Activated CD4-positive, alpha-beta T cell treated with anti-CD3 and anti-CD28 coated beads for 48 hours (primary cell): ENCODE measurements at places on chromosomes 7 and 10.
A peak's percentile ranks its signal among the peaks of the same experiment; 100 is the strongest.

DNA sequence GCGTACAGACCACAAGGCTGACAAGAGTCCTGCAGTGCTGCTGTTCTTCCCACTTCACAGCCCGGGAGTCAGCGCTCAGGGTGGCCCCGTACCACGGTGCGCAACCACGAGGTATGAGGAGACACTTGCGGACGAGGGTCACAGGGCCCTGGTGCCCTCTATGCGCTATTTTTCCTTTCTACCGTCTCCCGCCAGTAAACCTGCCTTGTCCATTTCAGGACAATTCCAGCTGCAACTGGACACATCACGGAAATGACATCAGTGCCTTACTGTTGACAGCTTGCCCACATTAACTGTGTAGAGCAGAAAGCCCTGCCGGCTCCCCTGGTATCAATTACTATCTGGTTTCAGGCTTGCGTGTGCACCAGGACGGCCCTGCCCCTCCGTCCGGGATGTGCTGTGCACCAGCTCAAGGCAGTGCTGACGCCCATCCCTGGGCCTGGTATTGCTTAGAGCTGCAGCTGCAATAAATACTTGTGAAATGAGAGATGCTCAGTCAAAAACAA is 65.1 kb downstream of the ZRANB1 start:
- no peak for DNase-seq

- DNase-seq: no peak
Measured at GRCh38 chr10:86003201-86003621, 363.4 kb downstream of the GRID1 start.

GRCh38 chr7:119341822-119342221 is 931.2 kb upstream of the KCND2 start:
- no peak for DNase-seq

GRCh38 chr10:28681291-28681763 is 4.0 kb downstream of the BAMBI start:
- no peak for DNase-seq

- DNase-seq: peak; percentile 79
Measured at GRCh38 chr7:98870121-98870651, 372 bp upstream of the TMEM130 start.

DNA sequence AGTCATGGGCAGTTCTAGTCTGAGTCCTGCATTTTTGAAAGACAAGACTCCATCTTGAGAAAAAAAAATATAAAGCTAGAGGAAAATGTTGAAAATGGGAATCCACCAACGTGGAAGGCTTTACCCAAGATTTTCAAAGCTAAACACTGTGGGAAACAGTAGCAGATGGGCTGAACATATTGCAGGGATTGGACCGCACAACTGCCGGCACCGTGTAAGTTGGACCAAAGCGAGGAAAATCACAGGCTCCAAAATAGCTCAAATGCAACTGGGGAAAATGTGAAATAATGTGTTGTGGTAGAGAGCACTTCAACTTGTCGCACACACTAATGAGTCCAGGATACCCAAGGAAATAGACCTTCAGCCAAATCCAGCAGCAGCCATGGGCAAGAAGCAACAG is 26.4 kb upstream of the ADRB1 start:
- no peak for DNase-seq

- peak; percentile 66 for DNase-seq
Measured at GRCh38 chr10:69644658-69645295, 14.7 kb downstream of the FAM241B start.

GRCh38 chr7:140876519-140877248 is 48.0 kb downstream of the BRAF start:
- DNase-seq: no peak

GRCh38 chr7:140915935-140916555 is 8.7 kb downstream of the BRAF start:
- DNase-seq: no peak

DNA sequence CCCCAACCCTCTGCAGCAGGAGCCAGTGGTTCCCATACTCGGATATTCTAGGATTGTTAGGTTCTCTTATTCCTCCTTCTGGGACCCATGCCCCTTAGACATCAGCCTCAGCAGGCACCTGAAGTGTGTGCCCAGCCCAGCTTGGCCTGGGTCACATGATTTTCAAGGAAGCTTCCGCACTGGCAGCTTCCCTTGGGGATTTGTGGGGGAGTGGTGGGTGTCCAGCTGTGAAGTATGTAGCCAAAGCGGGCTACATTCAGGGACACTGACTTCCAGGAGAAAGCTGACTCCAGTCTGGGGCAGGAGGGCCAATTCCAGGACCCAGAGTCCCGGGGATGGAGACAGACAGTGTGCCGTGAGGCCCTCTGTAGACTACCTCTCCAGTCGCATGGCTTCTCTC is 1.3 kb downstream of the LDB1 start:
- DNase-seq: no peak

GRCh38 chr10:81179805-81180452 is 642.2 kb downstream of the SH2D4B start:
- DNase-seq: no peak

- DNase-seq: no peak
Measured at GRCh38 chr7:77269360-77270093, 69.9 kb upstream of the FGL2 start.

DNA sequence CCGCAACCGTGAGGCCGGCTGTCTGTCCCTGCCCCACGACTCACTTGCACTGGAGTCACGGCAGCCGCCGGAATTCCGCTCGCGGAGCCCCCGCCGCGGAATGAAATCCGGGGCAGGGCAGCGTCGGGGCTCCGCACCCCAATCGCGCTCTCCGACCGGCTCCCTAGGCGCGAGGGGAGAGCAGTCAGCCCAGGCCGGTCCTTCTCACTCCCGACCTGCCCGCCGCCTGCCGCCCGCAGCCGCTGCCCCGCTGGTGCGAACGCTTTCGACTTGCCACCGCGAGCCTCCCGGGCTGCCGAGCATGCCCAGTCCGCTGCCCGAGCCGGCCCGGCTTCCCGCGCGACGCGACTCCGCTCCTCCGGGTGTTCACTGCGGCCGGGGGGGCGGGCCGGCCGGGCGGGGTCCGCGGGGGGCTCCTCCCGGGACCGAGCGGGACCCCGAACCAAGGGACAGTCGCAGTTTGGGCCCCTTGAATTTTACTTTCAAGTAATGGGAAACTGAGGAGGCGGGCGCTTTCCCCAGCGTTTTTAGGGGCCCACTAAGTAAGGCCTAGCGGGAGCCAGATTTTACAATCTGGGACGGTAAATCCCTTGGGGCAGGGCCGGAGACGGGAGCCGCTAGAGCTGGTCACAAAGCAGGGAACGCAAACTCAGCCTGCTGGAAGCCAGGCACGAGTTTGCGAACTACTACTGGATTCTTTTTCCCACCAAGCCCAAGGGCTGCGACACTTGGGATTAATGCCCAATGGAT is at the start of gene SGMS1:
Gene SGMS1 (minus strand): TSS at position 294 of the 750 bp plus-strand sequence. CDS start 279,842 bp downstream, outside the sequence.
- peak; percentile 82 for DNase-seq

- no peak for DNase-seq
Measured at GRCh38 chr10:36266923-36267322, 624.8 kb upstream of the FZD8 start.

DNA sequence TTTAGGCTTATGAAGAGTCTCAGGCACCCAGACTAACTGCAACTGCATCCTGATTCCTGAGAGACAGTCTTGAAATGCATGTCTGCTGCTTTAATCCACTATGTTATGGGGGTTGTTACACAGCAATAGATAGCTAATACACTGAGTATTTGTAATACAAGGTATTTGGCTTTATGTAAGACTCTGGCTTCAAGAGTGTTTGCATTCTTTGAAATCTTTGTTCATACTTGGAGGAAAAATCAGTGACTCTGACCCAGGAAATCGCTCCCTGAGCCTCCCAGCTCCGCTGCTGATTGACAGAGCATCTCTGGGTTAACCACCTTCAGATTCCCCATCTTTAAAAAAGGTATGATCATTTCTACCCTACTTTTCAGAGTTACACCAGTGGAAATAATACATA is 133.9 kb downstream of the MTPAP start:
- DNase-seq: no peak

DNA sequence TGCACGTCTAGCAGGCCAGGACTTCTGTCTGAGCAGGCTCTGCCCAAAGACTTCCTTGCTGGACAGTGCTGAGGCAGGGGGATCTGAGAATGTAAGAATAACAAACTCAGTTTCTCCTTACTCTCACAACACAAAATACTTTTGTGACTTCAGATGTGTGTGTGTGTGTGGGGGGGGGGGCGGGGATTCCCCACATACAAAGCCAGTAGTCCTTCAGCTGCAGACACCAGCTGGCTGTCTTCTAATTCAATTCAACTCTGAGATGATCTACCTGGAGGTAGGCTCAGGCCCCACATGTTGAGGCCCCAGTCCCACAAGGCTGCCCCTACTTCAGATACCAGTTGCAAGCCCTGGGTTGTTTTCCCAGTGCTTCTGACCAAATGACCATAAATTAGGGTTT is 4.7 kb upstream of the CXCL12 start:
- DNase-seq: no peak

DNA sequence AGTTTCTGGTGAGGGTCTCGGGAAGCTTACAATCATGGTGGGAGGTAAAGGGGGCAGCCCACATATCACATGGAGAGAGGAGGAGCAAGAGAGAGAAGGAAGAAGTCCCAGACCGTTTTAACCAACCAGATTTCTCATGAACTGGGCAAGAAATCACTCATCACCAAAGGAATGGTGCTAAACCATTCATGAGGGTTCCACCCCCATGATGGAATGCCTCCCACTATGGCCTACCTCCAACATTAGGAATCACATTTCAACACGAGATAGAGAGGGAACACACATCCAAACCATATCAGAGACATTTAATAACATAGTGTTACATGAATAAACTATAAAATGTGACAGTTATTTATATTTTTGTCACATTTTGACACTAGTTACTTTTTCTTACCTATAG is 214.8 kb upstream of the MAGI2 start:
- no peak for DNase-seq

DNA sequence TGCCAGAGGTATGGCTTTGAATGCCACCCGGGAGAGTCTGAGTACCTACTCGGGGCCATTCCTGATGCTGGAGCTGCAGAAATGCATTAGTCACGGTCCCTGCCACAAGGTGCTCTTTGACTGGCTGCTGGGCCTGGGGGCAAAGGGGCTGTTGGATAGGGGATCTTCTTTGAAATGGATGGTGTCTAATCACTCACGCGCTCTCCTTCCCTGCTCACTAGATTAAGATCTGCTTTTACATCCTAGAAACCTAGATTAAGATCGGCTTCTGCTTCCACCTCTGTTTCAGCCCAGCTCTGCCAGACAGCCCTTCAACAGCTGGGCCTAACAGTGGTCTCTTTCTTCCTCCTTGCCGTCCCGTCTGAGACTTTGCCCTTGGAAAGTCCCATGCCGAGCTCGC is 57.2 kb downstream of the PAX2 start:
- no peak for DNase-seq

GRCh38 chr7:19957664-19958063 is 184.2 kb upstream of the TMEM196 start:
- DNase-seq: no peak

GRCh38 chr7:93115796-93116195 is 2.0 kb downstream of the SAMD9 start:
- no peak for DNase-seq

GRCh38 chr10:117894339-117894738 is 152.4 kb downstream of the RAB11FIP2 start:
- no peak for DNase-seq

DNA sequence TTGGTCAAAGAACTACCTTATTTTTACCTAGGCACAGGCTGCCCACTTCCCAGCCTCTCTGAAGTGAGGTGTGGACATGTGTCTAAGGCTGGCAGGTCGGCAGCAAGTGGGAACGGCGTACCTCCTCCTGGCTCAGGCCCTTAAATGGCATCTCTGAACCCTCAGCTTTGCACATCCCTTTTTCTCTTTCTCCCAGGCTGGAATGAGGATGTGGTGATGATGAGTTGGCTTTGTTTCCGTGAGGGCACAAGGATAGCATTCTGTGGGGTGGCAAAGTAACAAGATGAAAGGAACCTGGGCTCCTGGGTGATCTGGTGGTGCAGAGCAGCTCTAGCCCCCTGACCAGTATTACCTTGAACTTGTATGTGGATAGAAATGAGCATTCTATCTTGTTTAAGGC is 196.8 kb downstream of the REEP3 start:
- no peak for DNase-seq

- no peak for DNase-seq
Measured at GRCh38 chr7:50387351-50387750, 62.8 kb downstream of the FIGNL1 start.

- DNase-seq: no peak
Measured at GRCh38 chr7:56097700-56098099, 4.9 kb upstream of the PHKG1 start.

GRCh38 chr7:26560526-26561256 is 269.0 kb downstream of the SNX10 start:
- no peak for DNase-seq

DNA sequence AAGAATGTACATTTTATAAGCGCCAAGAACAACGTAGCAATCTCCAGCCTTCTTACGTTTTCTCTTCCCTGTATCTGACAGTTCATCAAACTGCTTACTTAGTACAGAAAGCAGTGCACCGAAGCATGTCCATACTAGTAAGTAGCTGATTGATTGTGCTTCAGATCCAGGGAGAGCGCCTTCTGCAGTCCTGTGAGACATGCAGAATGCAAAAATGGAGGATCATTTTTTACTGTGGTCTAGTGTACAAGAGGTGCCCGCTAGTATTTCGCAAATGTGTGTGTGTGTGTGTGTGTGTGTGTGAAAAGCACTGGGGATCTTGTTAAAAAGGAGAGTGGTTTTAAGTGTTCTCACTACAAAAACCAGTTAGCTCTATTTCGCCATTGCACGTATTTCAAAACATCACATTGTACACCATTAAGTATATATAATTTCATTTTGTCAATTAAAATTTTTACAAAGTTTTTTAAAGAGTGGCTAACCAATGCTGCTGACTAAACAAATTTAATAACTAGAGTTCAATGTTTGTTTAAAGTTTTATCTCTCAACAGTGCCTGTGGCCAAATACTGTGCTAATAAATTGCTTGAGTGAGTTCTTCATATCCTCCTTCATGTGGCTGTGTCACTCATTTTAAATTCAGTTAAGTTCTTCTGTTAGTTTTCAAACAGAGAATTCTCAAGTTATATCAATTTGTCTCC is 99.6 kb downstream of the ZMYND11 start:
- no peak for DNase-seq

DNA sequence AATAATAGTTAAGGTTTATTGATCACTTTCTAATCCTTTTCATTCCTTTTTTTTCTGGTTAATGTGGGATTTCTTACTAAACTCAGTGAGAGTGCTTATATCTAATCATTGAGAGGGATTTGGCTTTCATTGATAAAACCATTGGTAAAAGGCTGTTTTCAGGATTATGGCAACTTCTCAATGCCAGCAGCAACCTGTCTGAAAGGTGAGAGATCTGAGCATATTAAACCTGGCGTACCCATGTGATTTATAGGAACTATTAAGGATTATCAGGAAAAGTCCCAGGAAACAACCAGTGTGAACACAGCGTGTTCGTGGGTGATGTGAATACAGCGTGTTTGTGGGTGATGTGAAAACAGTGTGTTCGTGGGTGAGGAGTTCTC is 65.9 kb downstream of the PDIA4 start:
- no peak for DNase-seq
